AG09309 (cell line): ENCODE measurements at places on chromosomes 6 and 20.

DNA sequence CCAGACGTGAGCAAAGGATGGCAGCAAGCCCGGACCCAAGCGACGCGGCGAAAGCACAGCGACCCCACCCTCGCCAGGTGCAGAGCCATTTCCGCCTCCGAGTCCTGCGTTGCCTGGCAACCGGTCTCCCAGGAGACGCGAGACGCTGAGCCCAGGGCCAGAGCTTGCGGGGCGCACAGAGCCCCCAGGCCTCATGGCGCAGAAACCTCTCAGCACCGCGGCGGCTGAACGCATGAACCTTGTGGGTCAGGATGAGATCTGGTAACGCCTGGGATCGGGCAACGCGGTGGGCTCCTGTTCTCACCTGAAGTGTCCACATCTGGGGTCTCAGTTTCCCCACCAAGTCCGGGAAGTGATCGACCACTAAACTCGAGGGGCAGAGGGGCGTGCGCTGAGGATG is 77.7 kb downstream of the ANKRD60 start:
- DNase-seq, result no peak

GRCh38 chr6:168887621-168888020 is 366.0 kb downstream of the THBS2 start:
- DNase-seq, result no peak

GRCh38 chr6:35392111-35392702 is 49.8 kb downstream of the PPARD start:
- no peak for DNase-seq

- no peak for DNase-seq
These were observed 143.4 kb upstream of the SOX4 start for GRCh38 chr6:21450149-21450548.

GRCh38 chr6:89690944-89691324 is 52.4 kb upstream of the LYRM2 start:
- no peak for DNase-seq

DNA sequence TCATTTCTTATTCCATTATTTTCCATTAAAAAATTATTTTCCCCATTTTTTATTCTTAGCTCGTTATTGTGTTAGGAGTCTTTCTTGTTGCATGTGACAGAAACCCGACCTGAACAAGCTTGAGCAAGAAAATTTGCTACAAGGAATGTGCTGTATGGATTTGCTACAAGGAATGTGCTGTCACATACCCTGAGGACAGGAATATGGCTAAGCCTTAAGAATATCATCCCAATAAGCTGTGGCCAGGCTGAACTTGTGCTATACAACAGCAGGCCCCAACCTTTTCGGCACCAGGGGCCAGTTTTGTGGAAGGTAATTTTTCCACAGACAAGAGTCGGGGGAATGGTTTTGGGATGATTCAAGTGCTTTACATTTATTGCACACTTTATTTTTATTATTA is 114.0 kb downstream of the TRMT11 start:
- DNase-seq, result no peak

DNA sequence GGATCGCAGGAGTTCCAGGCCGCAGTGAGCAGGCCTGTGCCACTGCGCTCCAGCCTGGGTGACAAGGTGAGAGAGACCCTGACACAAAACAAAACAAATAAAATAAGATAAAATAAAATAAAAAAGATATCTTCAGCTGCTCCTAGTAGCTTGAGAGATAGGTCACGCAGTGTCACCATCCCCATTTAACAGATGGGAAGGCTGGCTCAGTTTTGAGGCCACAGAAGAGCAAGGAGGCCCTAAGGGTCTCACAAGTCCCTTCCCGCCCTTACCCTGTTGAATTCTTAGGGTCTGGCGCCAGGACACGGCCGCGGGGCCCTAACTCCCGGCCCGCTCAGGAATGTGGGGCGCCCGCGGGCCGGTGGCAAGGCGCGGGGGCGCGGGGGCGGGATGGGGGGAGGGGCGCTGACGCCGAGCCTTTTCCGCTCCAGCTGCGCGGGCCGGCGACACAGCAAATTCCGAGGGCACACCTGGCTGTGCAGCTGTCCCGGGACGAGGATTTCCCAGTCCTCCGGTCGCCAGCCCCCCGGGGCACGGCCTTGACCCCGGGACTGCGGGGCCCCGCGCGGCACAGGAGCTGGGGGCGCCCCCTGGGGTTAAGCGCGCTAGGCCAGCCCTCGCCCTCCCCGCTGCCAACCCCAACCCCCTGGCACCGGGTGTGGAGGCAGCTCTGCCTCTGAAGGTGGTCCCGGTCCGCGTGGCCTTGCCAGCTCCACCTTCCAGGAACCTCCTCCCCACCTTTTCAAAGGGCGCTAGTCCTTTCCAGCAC is 10.3 kb upstream of the R3HDML start:
- no peak for DNase-seq

- no peak for DNase-seq
These were observed 40.6 kb downstream of the DTD1 start for GRCh38 chr20:18628330-18628920.

- no peak for DNase-seq
These were observed 21.9 kb downstream of the FAM229B start for GRCh38 chr6:112109262-112109661.

- no peak for DNase-seq
These were observed 120.0 kb downstream of the SIM1 start for GRCh38 chr6:100344761-100345160.

DNA sequence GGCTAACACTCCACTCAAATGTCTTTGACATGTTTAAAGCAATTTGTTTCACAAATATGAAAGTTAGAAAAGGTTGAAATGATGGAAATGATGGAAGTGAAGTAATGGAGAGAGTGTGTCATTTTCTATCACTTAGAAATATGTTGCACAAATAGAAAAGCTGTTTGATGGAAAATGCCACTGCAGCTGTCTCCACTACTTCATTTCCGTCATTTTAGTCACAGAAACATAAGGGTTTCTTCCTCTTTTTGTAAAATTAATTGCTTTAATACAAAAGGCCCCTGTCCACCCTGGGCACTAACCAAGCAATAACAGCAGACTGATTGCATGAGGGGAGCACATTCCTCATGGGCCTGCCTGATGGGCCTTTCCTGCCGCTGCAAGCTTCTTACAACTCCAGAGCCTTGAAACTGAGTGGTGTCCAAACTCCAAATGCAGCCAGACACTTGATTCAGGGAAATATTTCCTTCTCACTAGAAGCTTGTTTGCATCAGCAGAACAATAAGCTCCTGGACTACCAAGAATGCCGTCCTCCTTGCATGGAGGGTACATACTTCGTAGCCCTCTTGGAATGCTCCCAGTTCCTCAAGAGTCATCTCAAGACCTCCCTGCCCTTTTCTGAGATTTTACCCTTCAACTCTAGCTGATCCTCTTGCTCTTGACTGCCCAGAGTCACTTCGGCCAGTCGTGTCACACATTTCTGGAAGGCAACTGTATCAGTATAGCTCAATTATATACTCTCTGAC is 36.1 kb downstream of the F13A1 start:
- no peak for DNase-seq

GRCh38 chr6:121828146-121828886 is 392.9 kb downstream of the GJA1 start:
- no peak for DNase-seq

DNA sequence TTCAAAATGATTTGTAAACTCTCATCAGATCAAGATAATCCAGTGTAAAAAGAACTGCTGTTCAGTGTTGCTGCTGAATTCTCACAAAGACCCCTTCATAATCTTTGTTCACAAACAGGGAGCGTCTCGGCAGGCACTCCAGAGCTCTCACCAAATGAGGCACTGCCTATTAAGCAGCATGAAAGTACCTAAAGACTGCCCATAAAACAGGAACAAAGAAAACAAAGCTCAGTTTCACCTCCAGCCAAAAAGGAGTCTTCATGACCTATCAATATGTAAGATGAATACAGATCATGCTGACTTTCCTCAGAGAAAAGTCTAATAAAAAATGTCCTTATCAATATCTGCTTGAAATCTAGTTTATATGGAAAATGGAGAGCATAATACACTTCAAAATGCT is 41.8 kb downstream of the GPR63 start:
- DNase-seq, result no peak

DNA sequence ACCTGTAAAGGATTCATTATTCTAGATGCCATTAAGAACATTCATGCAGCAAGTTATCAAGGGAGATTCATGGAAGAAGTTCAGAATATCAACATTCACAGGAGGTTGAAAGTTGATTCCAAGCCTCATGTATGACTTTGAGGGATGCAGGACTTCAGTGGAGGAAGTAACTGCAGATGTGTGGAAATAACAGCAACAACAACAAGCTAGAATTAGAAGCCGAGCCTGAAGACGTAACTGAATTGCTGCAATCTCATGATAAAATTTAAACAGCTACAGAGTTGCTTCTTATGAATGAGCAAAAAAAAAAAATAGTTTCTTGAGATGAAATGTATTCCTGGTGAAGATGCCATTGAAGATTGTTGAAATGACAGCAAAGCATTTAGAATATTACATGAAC is 73.3 kb upstream of the NXT1 start:
- no peak for DNase-seq

DNA sequence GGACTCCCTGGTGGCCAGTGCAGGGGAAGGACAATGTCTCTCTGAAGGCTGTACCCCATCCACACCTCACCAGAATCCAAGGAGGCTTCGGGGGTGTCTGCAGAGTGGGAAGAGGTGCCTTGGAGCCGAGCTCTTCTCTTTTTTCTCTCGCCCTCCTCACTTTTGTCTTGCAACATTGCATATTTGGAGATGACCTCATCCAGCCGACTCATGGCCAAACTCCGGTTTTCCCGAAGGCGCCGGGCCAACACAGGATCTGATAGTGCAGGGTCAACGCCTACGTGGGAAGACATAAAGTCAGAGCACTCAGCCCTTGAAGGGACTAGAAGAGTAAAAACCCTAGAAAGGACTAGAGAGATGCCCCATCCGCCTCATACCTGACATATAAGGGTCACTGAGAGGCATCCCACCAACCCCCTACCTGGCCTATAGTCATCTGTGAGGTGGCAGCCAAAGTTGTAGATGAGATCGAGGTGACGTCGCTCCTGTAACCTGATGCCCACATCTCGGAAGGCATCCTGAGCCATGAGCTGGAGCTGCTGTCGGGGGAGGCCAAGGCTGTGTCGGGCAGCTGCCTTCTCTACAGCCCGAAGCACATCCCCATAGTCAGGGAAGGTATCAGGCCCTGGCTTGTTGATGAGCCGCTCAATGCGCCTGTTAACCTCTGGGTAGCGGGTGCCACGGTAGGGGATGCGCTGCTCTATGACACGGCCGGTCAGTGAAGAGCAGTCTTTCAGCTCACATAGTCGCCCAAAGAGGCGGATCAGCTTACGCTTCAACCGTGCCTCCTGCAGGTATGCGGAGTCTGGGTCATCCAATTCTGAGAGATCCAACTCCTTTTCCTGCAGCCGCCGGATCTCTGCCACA is 3.0 kb upstream of the ZBTB22 start:
- DNase-seq, result no peak

GRCh38 chr20:51335329-51335841 is 207.1 kb downstream of the NFATC2 start:
- DNase-seq, result peak; percentile 83

DNA sequence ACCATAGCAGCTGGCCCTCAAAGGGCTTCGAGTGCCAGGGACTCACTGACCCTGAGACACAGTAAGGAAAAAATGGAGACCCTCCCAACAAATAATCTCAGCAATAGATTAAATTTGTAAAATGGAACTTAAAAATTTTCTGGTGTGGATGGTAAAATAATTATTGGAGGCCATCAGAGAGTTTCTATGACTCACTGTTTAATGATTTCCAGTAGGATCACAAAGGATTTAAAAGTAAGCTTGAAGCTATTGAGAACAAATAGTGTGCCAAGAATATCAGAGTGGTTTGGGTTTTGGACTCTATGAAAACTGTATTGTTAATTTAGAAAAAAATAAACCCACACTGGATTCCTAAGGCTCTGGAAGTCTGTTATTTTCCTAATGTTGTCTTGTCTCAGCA is 115.2 kb upstream of the AKIRIN2 start:
- no peak for DNase-seq

DNA sequence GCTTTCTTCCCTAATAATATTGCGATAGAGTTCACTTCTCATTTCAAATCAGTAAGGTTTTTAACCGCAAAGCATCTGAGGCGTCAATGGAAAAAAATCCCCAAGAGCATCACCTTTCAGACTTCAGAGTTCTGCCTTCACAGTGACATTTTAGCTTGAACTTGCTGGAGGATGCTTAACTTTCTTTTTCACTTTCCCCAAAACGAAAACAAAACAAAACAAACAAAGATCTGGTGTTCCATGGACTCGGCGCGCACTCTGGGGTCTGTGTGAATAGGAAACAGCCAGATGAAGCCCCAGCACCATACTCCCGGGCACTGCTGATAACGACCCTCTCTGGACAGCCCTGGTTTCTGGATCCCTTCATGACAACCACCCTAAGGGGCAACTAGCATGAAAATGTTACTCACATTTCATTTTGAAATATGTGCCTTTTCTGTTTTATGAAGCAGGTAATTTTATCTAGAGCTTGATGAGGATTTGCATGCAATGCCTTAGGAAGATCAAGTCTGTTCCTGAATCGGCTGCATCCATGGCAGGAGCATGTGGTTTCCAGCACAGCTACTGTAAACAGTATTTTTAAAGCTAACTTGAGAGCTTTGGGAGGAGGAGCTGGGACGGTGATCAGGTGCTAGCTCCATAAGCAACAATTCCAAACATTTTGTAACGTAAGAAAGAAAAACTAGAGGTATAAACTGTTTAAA is 44.5 kb downstream of the RAMACL start:
- DNase-seq, result no peak

DNA sequence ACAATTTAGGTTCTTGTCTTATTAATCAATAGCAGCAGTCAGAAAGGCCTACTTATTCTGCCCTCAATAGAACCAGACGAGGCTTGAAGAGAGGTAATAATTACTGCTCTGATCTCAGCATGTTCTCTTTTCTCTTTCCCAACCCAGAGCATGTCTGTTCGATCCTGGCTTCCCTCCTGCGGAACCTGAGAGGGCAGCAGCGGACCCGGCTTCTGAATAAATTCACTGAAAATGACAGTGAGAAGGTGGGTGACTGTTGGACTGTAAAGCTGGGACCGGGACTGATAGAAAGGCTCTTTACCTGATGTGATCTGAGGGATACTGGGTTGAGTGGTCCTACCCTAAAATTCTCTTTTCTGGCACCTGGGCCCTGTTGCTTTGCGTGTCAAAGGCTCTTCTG is 63.0 kb upstream of the VSTM2L start:
- DNase-seq, result no peak

GRCh38 chr20:57287007-57287880 is 20.8 kb upstream of the BMP7 start:
- no peak for DNase-seq

- DNase-seq, result no peak
These were observed 4.2 kb downstream of the MOG start for GRCh38 chr6:29661071-29661470.

DNA sequence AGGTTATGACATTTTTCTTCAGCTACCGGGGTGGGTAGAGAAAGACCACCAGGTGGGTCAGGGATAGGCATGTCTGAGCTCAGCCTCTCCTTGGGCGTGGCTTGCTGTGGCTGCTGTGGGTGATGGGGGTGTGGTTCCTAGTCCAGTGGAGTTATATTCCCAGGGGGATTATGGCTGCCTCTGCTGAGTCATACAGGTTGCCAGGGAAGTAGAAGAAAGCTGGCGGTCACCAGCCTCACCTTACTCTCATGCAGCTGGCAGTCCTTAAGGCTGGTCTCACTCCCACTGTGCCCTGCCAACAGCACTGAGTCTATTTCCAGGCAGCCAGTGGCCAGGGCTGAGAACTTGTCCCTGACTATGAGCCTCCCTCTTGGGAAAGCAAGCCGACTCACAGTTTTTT is 130.0 kb downstream of the SCP2D1 start:
- no peak for DNase-seq

- DNase-seq, result no peak
These were observed 76.4 kb downstream of the SSR1 start for GRCh38 chr6:7236306-7237209.

GRCh38 chr6:130967502-130968445 is 95.3 kb downstream of the EPB41L2 start:
- no peak for DNase-seq
